NCI-H1694 (cell line): ENCODE measurements at places on chromosomes 7 and 10.
A peak's percentile ranks its signal among the peaks of the same experiment; 100 is the strongest.

GRCh38 chr10:127527320-127527719 lies 21.8 kb upstream of the NPS start:
- no peak for DNase-seq

GRCh38 chr10:90862908-90863514 lies 5.2 kb upstream of the HTR7 start:
- no peak for DNase-seq

DNA sequence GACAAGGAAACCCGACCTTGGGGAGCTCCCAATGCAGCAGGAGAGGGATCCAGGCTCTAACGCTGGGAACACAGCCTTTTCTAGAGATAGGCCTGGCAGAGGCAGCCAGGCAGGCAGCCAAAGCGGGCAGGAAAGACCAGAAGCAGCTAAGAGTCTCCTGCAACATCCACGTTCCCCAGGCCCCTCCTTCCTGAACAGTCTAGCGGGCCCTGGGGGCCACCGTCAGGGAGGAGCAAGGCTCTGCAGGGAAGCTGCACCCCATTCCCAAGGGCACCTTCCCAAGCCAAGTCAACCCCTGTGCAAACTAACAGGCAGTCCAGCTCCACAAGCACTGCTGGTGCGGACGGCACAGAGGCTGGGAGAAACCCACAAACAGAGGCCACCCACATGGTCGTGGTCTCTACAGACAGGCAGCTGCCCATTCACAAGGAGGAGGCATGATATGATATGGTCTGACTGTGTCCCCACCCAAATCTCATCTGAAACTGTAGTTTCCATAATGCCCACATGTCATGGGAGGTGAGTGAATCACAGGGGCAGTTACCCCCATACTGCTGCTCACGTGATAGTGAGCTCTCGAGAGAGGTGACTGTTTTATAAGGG lies 115.7 kb downstream of the MAD1L1 start:
- DNase-seq: peak; percentile 33

DNA sequence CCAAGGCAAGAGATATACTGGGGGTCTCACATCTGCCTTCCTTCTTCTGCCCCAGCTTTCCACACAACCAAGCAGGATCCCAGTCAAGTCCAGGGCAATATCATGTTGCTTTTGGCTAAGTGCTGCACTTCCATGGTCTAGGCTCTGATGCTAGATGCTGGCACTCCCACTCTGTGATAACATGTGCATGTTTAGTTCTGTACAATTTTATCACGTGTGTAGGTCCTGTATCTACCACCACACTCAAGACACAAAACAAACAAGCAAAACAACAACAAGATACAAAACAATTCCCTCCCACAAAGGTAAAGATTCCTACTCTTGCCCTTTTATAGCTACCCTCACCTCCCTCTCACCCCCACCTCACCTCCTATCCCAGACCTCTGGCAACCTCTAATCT lies 105.6 kb upstream of the HABP2 start:
- DNase-seq: no peak

DNA sequence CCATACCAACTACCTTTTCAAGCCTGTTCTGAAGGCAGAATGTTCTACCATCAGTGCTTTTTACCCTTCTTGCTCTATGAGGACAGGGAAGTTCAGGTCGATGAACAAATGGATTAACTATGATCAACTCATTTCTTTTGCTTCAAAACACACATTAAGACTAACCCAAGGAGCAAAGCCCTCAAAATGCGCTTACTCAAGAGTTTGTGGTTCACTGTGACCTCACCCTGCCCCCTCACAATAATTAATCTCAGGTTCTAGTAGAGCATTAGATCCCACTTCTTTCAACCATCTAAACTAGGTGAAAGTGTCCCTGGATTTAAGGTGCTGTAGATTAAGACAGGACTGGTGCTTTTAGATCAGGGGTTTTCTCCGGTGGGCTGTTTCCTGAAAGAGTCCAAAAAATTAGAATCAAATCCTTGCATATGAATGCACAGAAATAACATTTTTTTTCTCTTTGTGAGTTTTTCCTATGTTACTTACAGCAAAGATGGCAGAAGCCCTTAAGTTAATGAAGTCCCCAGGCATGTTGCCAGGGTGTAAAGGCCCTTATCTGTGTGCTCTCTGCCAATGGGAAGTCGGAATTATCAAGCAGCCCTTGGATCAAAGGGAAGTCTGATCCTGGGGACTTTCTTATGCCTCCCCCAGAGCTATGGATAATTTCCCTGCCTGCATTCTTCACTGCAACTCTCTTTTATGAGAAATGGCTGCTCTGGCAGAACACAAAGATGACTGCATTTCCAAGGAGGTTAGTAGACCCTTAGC lies 205.5 kb upstream of the STK17A start:
- DNase-seq: no peak

DNA sequence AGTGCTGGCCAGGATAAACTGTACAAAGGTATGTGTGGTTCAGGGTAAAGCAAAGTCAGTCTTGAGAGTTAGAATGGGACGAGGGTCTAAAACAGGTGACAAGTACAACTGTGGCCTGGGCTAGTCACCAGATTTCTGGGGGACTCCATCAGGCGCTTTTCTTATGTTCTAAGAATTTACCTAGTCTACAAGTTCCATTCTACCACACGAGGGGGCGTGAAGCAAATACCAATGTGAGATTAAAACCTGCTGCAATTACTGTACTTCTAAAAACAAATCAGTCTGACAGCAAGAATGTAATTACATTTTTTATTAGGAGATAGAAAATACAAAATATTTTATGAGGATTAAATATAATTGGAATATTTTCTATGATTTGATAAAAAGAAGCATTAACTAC lies 146.5 kb downstream of the ALOX5 start:
- no peak for DNase-seq

GRCh38 chr10:120634659-120635058 lies 177.6 kb downstream of the PLPP4 start:
- no peak for DNase-seq

DNA sequence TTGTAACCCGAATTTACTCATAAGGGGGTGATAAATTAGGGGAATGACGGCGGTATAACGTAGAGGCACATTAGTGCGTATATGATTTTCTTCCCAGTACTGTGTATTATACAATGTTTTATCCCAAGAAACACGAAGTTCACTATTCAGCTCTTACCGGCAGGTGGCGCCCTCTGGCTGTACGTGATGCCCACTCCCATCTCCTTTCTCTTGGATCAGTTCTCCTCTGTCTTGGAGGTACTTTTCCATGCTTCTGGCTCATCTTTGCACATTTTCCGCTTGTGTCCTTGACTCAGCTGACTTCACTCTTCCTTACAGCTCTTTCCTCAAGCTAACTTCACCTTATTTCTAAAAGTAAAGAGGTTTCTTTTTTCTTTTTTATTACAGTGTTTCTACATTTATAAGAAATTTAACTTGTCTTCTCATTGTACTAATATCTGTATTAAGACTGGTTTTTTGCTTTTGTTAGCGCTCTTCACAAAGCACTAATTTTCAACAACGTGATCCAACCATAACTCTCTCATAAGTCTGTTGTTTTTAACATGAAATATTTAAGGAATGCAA lies 21.3 kb downstream of the TMEM176B start:
- peak; percentile 86 for DNase-seq

- no peak for DNase-seq
Measured at GRCh38 chr7:35839860-35840854, 39.3 kb downstream of the SEPTIN7 start.

DNA sequence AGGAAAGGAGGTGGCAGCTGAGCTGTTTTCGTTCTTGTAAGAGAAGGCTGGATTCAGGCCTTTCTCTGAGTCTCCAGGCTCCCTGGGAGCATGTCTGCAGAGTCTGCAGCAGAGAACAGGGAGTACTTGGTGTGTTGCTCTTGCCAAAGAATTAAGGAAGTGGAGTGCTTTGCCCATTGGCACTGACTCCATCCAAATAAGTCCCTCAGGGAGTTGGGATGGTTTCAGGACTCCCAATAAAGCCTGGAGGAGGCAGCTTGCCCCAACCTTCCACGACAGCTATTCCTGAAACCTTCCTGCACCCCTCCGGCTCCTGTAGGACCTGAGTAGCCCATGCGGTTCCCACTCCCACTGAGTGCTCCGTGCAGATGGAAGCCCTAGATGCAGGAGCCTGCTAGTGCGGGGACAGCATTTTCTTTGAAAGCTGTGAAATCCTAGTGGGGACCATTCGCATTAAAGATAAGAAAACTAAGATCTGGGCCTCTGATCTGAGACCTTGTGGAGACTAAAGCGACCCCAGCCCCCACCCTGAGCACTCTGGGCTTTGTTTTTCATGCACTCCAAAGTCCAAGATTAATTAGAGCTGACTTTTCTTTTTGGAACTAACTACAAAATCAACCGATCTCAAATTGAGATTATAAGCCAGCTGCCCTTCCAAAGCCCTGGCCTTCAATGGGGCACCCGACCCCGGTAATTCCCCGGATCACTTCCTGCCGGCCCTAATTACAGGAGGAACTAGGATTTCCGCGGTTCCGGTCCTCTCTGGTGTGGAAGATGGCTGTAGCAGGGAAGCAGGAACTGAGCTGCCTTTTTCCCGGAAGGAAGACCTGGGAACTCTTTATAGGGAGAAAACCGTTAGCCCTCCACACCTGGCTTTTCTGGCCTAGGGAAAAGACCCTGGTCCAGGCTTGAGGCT lies 110.2 kb downstream of the COL13A1 start:
- no peak for DNase-seq

- DNase-seq: no peak
Measured at GRCh38 chr7:158401295-158401694, 186.3 kb downstream of the PTPRN2 start.

GRCh38 chr7:150976529-150977381 lies 1.4 kb downstream of the KCNH2 start:
- DNase-seq: peak; percentile 35

- DNase-seq: no peak
Measured at GRCh38 chr7:31101544-31101943, 49.4 kb downstream of the ADCYAP1R1 start.

- DNase-seq: no peak
Measured at GRCh38 chr7:112182749-112183148, 23.4 kb downstream of the DOCK4 start.

DNA sequence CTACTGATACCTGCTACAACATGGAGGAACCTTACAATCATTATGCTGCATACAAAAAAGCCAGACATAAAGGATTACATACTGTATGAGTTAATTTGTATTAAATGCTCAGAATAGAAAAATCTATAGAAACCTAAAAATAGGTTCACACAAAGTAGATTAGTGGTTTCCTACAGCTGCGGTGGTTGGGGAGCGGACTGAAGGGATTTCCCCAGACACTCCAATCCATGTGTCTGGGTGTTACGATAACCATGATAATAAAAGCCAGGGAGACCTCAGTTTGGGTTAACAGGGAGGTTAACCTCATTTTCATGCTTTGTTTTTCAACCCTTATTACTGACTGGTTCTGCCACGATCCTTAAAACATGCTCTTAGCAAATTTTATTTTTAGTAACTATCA lies 355.9 kb downstream of the KCNMA1 start:
- DNase-seq: no peak

- no peak for DNase-seq
Measured at GRCh38 chr7:45679516-45679915, 105.3 kb downstream of the ADCY1 start.

DNA sequence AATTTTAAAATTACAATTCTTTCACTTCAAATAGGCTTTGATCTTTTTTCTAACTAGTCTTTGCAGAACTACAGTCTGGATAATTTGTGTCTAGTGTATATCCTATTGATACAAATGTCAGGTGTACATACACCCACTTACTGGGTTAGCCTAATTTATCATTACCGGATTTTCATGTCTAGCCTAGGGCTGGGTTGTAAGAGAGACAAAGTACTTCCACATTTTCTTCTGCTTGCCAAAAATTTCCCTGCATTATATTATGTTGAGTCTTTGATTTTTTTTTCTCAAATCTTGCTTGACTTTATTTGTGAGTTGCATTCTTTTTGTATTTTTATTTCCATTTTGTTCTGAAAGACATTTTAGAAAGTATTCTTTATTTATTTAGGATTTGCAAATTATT lies 284.8 kb upstream of the FZD8 start:
- no peak for DNase-seq

DNA sequence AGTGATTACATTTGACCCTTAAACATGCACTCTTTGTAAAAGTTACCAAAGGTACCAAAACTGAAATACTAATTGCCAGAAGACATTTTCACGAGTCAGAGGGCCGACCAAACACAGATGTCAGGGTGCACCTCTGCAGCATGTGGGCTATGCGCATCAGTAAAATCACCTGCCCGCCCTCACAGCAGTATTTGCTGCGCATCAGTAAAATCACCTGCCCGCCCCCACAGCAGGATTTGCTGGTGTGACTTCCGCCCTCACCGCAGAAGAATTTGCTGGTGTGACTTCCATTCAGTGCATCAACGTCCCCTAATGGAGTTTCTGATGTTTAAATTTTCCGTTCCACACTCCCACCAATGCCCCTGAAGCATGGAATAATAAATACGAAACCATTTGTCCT lies 202.9 kb downstream of the PTPRN2 start:
- no peak for DNase-seq

GRCh38 chr7:45686441-45687184 lies 112.4 kb downstream of the ADCY1 start:
- no peak for DNase-seq

DNA sequence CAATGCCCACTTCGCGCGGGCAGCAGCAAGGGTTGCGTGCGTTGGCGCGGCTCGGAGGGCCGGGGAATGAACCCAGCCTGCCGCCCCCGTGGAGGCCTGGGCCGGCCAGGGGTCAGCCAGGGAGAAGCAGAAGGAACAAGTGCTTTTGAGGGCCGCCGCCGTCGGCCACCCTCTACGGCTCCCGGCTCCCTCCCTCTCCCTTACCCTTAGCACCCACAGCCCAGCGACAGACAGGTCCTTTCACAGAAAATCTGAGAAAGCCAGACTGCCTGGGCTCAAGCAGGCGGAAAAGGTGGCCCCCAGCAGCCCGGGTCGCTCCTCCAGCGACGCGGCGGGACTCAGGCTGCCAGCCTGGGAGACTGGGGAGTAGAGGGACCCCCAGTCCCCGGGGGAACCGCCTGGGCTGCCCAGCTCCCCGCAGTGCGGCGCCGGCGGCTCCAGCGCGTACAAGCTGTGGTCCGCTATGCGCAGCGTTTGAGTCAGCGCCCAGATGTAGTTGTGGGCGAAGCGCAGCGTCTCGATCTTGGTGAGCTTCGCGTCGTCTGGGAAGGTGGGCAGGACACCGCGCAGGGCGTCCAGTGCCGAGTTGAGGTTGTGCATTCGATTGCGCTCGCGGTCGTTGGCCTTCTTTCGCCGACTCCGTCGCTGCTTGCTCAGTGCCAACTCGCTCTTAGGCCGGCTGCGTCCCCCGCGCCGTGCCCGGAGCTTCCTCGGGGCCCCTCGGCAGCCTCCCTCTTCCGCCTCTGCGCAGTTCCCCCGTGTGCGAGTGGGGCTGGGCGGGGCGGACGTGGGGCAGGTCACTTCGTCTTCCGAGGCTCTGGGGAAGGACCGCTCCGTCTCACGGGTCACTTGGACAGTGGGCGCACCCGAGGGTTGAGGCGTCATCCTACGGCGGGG lies 815 bp downstream of the NEUROG3 start:
- DNase-seq: no peak

DNA sequence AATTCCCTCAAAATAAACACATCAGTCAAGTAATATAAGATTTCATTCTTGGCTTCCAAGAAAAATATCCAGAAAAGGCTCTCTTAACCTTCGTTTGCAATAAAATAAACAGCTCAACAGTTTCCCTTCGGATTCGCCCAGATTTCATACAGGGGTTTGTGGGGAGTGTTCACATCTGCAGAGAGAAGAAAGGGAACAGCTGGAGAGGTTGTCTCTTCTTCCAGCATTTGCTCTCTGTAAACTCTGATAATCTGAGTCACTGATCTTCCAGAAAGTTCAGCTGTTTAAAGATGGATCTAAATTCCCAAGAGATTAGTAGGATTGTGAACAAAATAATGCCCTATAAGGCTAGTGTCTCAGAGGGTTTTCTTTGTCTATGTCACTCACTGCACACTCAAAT lies 277.9 kb downstream of the HPSE2 start:
- DNase-seq: no peak
